ENCODE measurements at places on chromosomes 16 and 17. TPM values are rescaled to one million over a fixed set of nuclear protein-coding genes. Genes with fewer than 3 reads are reported as not detected.

The FOXL1 gene
- 0.09 TPM for total RNA-seq

The CMIP gene
- total RNA-seq = 48.2 TPM

The CCL5 gene
- total RNA-seq = not detected

The CHD9NB gene
- total RNA-seq = 2.6 TPM

The BRIP1 gene
- total RNA-seq = 18.3 TPM

The HIGD1B gene
- total RNA-seq = not detected
